ENCODE measurements at places on chromosomes 1 and 21.

DNA sequence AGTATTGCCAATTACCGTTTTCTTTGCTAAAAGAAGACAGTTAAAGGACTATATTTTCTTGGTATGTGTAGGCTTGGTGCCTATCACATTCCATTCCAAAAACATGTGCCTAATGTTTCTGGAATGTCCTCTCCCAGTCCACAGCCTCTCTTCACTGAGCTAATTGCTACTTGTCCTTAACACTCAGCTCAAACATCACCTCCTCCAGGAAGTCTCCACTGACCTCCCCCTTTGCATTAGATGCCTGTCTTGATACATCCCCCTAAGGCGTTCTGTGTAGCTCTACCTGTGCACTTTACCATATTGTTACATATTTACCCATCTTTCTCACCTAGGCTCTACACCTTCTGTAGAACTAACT, 195.6 kb upstream of the CAMK1G start:
- DNase-seq, result no peak

- DNase-seq, result no peak
These were observed 1.1 kb downstream of the TOR3A start for GRCh38 chr1:179082999-179083335.

DNA sequence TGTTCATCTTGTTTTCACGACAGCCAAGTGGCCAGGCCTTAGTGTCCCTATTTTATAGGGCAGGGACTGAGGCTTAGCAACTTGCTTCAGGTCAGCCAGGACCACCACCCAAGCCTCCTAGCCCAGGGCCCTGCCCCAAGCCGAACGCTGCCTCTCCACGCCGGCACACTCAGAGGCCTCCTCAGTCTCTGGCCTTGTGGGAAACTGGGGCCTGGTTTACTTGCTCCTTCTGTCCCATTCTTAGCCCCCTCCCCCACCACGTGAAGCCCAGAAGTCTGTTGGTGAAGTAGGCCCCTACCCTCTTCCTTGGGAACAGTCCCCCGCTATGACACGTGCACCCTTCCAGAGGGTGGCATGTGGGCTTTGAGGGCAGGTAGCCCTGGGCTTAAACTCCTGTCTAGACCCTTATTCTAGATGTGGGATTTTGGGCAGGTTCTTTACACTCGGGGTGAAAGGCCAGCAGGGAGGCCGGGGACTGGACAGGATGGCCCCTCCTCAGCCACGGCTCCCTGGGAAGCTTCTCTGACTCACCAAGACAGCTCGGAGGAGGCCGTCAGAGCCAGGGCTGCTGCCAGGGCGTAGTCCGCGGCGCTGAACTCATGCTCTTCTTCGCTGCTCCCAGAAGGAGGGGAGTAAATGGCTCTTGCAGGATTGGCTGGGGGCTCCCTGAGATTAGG, 4.3 kb downstream of the MYOM3 start:
- DNase-seq, result no peak

- peak; percentile 25 for DNase-seq
These were observed at the start of gene HES5 for GRCh38 chr1:2529784-2530512. Gene HES5 (minus strand): TSS chr1:2530263. CDS start chr1:2530164, 99 bp downstream.

GRCh38 chr21:41256771-41257702, 59.6 kb upstream of the FAM3B start:
- DNase-seq, result no peak

- no peak for DNase-seq
These were observed 307.0 kb upstream of the USP25 start for GRCh38 chr21:15422783-15423182.

GRCh38 chr1:84402060-84402459, 3.8 kb downstream of the DNASE2B start:
- DNase-seq, result no peak

DNA sequence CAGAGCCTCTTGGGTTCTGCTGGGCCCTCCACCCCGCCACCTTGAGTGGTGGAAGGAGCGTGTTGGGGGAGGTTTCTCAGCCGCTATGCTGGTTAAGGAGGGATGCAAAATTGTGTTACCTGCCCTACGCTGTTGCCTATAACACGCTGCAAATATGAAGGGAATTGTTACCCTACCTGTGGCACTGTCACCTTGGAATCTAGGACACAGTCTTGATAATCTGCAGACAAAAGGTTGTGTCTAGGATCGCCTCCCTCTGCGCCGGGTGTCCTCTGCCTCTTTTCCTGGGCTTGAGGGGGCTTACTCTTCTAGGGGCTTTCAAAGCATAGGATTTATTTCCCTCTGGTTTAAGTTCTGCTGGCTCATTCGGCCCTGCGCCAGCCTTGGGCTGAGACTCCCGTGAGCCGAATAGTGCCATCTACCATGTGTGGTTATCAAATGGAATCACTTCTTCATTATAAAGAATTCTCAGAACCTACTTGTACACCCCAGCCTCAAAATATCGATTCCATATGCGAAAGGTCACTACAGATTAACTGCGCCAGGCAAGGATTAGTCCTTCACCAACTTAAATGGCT, 697 bp downstream of the SLC22A15 start:
- DNase-seq, result no peak

- DNase-seq, result no peak
These were observed 52.9 kb downstream of the FOXJ3 start for GRCh38 chr1:42282024-42282579.

- no peak for DNase-seq
These were observed 8.9 kb upstream of the TAS1R2 start for GRCh38 chr1:18868354-18868753.

DNA sequence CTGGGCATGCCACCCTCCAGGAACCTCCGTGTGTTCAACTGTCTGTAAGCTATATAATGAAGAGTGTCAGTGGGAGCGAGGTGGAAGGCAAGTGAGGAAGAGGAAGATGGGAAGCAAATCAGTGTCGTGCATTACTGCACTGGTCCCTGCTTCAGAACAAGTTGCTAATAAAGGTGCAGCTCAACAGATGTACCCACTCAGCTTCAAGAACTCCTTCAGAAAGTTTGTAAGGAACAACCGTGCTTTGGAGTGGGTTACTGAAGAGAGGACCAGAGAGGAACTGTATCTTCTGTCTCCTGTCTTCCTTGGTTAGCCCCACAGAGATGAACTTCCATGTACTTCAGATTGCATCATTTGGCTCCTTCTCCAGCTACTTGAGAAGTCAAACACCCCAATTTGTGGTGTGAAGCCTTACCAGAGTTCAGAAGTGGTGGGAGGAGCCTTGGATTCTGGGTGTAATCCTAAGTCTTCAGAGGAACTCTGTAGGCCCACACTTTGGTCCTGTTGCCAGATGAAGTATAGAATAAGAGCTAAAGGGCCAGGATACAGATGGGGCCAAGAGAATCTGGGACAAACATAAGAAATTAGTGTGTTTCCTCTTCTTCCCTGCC, 290.5 kb upstream of the PROX1 start:
- DNase-seq, result no peak

- DNase-seq, result peak; percentile 42
These were observed 23.3 kb downstream of the KCNN3 start for GRCh38 chr1:154846565-154847442.
